ENCODE measurements at places on chromosomes 16 and 17.

- no peak for DNase-seq
Measured at GRCh38 chr17:56822725-56823124, 11.0 kb downstream of the C17orf67 start.

DNA sequence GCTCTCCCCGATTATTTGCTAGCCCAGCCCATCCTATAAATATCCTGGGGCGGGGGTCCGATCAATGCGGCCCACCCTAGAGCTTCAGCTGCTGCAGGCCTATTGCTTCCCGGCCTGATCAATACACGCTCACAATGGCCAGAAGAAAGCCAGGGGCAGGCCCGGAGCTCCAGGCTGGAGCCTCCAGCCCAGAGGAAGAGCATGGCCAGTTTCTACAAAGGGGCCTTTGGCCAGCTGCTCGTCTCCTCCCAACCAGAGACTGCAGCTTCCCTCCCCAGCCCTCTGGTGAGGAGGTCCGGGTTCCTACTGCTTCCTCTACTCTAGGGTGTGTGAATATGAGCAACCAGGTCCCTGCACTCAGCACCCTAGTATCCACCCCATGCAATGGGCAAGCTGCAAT, 36.7 kb downstream of the SALL1 start:
- DNase-seq = no peak

GRCh38 chr16:76984196-76984595, 206.8 kb upstream of the MON1B start:
- DNase-seq = no peak

DNA sequence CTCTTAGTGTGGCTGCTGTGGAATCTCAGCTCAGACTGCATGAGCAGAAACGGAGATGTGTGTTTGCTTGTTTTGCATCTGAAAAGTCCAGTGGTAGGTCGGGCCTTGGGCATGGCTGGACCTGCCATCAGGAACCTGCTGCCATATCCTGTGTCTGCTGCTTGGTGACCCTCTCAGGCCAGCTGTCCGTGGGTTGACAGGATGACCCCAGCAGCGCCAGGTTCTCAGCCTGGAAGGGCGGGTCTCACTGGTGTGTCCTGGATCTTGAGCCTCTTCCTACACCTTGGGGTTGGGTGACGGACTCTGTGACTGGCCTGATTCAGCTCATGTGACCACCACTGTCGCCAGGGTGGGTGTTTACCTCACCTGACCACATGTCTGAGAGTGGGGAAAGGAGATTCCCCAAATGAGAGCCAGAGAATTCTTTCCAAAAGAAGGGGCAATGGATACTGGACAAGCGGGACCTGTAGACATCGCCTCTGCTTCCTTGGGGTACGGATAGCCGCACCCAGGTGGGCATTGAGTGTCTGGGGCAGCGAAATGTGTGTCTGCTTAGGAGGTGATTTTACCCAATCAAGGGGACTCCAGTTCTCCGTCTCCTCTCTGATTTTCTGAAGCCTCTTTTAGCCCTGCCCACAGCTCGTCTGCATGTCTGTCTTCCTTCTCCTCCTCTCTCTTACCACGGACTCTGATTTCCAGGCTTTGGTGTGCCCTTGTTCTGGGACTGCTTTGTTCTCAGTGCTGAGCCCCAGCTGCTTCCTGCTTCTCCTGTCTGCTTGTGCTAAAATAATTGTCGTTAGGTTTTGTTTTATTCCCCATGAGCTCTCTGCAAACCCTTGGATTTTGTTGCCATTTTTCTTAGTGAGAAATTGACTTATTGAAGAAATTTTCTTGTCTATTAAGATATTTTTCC, 399.7 kb downstream of the CPPED1 start:
- no peak for DNase-seq

DNA sequence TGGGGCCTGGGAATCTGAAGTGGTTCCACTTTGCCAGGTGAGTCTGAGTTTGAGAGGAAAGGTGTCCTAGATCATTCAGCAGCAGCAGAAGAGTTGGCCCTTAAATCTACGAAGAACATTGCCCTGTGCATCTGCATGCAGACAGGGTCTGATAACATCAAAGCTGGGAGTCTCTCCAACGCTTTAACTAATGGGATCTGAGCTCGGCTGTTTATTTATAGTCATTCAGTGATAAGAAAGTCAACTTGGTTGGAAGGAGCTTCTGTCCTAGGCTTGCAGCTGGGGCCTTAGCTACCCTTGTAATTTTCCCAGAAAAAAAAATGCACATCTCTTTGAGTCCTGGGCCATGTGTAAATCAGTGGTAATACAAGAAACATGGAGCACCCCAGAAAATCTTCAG, 418.0 kb upstream of the HSBP1 start:
- DNase-seq = no peak

DNA sequence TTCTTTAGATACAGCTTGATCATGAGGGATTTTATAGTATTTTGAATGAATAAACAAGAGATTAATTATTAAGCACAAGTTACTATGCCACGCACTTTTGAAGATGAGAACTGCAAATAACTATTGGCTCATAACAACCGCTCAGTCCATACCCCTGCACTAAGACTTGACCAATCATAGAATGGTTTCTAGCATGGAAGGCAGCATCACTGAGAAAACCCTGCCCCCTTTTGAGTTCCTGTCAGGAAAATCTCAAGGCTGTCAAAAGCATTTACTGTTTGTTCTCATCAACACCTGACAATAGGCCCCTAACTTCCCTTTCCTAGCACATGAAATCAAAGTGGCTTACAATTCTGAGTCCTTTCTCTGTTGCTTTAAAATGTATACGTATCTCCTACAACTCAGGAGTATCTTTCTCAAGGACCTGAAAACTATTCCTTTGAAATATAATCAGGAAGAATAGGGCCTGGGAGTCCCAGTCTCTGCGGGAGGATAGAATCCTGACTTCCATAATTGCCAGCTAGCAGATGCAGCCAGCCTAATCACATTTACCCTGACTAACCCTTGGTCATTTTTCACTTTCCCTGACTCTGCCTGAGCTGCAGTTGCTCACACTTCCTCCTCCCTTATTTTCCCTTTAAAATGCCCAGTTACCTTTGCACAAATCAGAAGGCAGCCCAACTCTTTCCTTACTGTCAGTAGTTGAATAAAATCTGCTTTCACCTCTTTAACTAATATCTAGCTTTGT, 9.1 kb upstream of the MMD start:
- DNase-seq = no peak

DNA sequence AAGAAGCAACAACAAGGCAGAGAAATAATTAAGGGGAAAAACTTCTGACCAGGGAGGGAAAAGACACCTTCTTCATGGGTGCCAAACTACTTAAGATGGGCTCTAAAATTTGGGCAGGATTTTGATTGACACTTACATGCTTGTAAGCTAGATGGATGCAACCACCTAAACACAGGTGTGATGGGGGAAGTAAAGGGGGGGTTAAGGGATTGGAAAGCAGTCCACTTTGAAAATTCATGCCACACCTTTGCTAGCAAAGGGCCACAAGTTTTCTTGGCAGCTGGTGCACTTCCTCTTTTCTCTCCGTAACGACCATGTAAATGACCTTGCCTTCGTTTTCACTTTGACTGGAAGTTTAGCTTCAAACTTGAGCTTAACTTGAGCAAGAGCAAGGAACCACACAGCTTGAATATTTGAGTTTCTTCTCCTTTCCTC, 14.3 kb upstream of the PRKAR1A start:
- DNase-seq = no peak

GRCh38 chr16:4680673-4681470, 12.5 kb upstream of the NUDT16L1 start:
- DNase-seq = no peak

DNA sequence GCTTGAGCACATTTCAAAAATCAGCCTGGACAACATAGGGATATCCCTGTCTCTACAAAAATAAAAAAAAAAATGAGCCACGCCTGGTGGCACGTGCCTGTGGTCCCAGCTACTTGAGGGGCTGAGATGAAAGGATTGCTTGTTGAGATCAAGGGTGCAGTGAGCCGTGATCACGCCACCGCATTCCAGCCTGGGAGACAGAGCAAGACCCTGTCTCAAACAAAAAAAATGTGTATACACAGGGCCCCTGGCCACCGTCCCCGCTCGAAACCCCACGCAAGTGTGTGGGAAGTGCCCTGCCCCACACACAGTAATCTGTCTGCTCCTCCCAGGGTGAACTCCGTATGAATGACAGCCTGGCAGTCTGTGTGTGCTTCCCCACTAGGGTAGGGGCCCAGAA, 93.0 kb upstream of the RPL38 start:
- DNase-seq = no peak

- no peak for DNase-seq
Measured at GRCh38 chr17:50908860-50909764, 43.0 kb upstream of the TOB1 start.

Data from esophagus squamous epithelium (tissue), 5 donors.